ENCODE measurements at places on chromosomes 5 and 9.

DNA sequence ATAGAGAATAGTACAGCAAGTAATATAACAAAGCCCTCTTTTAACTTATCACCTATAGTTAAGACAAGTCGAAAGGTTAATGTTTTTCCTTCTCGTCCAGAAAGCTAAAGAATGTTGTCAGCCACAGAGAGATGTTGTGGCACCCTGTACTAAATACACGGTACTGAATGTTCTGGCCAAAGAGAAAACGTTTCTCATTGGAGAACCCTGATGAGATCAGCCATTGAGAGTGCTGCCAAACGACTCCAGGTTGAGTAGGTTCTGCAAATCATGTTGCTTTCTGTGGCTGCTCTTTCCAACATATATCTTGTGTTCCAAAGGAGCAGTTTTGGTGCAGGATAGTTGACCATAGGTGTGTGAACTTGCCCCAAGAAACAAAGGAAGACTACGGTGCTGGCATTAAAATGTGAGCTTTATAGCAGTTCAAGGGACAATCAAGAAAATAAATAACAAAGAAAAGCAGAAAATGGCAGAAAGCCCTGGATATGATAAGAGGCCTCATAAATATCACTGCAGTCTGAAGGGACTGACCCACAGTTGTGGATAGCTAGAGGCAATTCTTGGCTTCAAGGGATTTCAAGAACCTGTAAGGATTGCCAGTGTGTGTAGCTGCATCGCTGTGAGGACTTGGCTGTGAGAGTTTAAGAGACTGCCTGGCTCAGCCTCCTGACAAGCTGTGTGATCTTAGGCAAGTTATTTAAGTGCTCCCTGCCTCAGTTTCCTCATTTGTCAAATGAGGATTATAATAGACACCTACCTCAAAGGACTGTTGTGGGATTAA, 102.7 kb downstream of the ARHGEF28 start:
- no peak for DNase-seq

DNA sequence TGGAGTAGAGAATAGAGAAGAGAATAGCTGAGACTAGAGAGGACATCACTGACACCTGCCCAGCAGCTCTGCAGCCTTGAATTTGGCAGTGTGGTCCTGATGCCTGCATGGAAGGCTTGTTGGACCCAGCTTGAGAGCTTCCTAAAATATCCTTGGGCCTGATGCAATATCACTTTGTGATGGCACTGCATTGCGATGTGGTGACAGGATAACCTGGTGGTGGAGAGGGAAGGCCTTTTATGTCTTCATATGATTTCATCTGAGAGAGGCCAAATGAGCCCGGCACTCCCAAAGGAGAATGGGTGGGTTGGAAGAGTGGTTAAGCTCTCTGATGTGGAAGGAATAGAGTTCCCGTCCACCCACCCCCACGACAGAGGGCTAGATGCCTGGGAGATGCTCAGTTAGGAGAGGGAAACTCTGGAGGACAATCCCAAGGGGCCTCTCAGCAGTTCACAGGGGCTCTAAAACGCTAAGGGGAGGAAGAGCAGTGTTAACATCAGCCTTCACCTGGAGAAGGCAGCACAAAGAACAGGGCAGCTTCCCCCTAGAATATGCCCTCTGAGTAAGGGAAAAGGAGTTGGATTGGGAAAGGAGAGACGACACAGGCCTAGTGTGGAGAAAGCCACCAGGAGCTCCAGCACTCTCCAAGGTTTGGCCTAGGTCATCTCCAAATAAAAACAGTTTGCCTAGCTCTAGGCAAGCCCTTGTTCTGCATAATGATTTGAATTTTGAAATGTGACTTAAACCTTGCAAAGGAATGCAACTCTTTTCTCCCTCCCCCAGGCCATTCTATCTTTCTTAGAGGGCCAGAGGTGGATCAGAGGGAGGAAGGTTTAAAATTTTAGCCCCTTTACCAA, 99.8 kb upstream of the SSBP2 start:
- DNase-seq, result no peak

DNA sequence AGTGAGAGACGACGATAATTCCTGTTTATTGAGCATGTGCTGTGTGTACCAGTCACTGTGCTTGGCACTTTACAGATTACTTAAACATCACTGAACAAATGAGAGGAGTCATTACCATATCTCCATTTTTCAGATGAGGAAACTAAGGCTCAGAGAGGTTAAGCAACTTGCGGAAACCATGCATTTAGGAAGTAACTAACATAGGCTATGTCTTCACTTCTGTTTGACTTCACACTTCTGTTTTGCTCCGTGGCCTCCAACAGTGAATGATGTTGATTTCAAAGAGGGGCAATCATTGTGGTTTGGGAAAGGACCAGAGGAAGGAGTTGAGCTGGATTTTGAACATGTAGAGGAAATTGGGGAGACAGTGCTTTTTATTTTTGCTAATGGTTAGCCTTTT, 16.7 kb downstream of the GCNT1 start:
- DNase-seq, result no peak

DNA sequence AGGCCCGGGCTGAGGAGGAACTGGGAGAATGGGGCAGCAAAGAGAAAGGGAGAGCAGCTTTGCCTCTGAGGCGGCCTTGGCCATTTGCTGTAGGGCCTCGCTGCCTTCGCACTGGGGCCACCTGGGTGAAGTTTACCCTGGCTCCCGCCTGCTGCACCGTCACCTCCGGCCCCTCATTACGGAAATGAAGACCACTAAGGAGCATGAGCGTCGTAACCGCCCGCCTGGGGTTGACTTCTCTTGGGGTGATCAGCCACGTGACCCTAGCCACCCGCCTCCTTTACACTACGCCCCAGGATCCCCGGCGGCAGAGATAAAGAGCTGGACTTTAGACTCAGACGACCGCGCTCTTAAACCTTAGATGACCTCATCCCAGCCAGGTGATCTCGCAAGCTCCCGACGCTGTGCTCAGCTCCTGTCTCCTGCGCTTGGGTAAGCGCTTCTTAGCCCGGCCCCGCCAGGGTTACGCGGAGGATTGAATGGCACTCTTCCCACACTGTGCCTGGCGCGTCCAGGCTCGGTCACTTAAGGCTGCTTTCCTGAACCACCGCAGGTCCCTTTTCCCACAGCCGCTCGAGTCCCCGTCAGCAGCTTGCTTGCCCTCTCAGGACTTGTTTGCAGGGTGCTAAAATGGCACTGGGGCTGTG, 107.9 kb upstream of the LARP1 start:
- peak; percentile 52 for DNase-seq

GRCh38 chr9:97437051-97437600, 25.2 kb downstream of the TDRD7 start:
- DNase-seq, result no peak

DNA sequence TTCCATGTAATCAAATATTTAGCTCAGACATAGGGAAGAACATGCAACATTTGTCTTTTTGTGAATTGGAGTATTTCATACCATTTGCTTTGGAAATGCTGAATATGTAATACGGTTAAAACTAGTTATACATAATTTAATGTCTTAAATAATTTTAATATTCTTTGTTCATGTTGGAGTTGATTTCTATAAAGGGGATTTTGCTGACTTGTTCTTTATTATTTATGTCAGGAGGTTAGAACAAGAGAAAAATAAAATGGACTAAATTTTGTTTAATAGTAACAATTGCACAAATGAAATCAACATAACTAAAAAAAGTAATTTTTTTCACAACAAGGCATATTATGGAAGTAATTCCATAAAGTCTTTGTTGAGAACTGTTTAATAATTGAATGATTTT, 170.0 kb upstream of the CDH18 start:
- no peak for DNase-seq

- no peak for DNase-seq
These were observed 237.1 kb downstream of the RFX3 start for GRCh38 chr9:3288686-3289085.

- DNase-seq, result no peak
These were observed 1.9 kb downstream of the OCLN start for GRCh38 chr5:69494452-69494851.

DNA sequence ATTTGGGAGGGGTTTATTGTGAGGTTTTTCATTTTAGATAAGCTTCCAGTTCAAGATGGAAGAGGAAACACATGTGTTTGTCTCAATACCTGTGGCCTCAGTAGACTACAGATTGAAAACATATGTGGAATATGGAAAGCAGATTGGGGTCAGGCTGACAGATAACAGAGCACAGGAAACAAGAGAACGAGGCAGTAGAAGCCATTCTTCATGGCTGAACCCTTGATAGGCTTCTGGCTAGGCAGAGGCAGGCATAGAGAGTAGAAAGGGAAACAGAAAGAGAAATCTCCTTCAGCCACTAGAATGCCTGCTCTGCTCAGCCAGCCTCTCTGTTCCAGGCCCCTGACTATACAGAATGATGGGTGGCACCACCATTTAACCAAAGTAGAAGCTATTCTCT, 152.5 kb downstream of the MUSK start:
- no peak for DNase-seq

DNA sequence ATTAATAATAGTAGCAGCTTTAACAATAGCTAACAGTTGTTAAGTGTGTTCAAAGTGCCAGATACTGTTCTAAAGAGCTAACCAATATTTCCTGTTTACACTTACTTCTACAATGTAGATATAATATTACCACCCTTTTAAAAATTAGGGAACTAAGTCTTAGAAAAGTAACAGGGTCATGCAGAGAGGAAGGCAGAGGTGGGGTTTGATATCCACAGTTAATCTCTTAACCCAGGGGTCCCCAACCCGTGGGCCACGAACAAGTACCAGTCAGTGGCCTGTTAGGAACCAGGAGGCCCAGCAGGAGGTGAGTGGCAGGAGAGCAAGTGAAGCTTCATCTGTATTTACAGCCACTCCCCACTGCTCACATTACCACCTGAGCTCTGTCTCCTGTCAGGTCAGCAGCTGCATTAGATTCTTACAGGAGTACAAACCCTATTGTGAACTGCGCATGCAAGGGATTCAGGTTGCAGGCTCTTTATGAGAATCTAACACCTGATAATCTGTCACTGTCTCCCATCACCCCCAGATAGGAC, 89.1 kb downstream of the ACTL7B start:
- no peak for DNase-seq
